ENCODE measurements at places on chromosomes 5 and 9.
A peak's percentile ranks its signal among the peaks of the same experiment; 100 is the strongest.

GRCh38 chr5:126402621-126403555 lies 20.3 kb upstream of the GRAMD2B start:
- DNase-seq: no peak

DNA sequence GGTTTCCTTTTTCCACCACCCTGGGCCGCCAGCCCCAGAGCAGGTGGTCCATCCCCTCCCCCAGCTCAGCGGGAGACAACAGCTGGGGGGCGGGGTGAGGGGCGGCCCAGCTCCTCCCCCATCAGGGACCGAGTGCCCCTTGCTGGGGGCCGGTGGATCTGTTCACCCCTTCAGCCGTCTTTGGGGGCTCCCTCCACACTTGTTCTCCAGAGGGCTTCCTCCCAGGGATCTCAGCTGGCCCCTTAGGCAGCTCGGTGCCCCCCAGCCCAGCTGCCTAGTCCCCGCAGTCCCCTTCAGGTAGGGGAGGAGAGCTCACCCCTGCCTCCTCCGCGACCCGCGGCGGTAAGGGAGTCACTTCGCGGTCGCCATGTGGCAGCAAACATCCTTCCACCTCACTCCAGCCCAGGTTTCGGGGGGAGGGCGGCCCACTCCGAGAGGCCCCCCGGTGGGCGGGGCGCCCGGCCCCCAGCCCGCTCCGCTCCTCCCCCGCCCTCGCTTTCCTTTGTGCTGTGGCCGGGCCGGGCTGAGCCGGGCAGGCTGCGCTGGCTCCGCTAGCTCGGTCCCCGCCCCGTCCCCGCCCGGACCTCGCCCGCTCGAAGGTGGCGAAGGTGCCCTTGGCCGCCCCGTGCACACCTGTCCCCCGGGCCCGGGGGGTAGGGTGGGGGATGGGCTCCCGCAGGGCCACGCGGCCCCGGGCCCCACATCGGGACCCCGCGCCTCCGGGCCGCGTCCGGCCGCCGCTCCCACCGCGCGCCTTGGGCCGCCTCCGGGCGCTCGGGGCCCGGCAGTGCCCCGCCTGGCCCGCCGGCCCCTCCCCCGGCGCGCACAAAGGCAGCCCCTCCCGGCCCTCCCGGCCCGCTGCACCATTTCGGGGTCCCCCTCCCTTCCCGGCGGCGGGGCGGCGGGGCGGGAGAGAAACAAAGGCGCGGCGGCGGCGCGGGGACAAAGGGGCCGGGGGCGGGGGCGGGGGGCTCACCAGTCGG lies 683 bp downstream of the DBN1 start:
- DNase-seq: peak; percentile 68

GRCh38 chr5:133145436-133146170 lies 93.8 kb downstream of the HSPA4 start:
- DNase-seq: no peak

GRCh38 chr9:87682618-87683017 lies 43.3 kb upstream of the CTSL start:
- no peak for DNase-seq
